ENCODE measurements at places on chromosomes 16 and 17.

- DNase-seq: peak; percentile 73
Measured at GRCh38 chr17:81911277-81911961, at the start of gene PCYT2. PCYT2 (minus strand) TSS chr17:81911399; CDS start chr17:81911355, 44 bp downstream.

DNA sequence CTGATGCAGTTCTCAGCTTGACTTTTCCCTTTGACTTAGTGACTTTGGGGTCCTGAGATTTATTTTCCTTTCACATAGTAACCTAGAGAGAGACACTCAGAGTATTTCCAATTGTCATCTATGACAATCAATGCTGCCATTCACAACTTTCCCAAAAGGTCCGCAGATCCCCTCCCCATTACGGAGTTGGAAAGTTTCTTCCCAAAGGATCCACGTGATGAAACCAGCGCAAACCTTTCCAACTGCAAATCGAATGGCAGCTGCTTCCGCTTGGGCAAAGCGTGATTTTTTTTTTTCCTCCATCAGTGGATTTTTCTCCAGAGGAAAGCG lies 538 bp upstream of the FCSK start:
- DNase-seq: no peak

DNA sequence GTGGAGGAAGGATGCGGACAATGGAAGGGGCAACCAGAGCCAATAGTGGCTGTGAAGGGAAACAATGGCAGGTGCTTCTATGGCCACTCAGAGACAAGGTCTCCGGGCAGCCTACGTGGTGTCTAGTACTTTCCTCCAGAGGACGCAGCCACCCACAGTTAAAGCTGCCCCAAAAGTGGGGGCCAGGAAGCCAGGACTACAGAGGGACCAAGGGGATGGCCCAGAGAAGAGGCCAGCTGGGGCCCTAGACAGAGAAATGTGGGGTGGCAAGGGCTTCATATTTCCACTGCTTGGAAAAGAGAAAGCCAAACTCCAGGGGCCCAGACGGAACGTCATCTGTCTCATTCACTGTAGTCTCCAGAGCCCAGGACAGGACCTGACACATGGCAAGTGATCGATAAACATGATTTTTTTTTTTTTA lies 837 bp upstream of the PER1 start:
- DNase-seq: no peak

DNA sequence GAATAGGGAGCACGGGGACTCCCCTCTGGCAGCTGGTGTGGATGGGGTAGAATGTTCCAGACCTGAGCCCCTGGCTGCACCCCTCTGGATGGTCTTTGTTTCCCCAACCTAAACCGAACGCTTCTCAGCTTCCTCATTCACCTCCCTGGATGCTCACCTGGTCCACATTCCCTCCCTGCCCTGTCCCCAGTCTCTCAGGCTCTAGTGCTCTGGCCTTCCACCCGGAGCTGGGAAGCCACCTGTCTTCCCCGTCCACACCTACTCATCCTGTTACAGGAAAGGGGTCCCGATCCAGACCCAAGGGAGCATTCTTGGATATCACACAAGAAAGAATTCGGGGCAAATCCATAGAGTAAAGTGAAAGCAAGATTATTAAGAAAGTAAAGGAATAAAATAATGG lies 73.5 kb downstream of the CYLD start:
- DNase-seq: no peak

- peak; percentile 86 for DNase-seq
Measured at GRCh38 chr17:1783834-1784611, 22.2 kb downstream of the SERPINF1 start.

GRCh38 chr17:29905086-29905878 lies 24.7 kb downstream of the SSH2 start:
- no peak for DNase-seq

Data from IMR-90 (cell line).